ENCODE measurements at places on chromosomes 11 and 22.

- no peak for DNase-seq
Measured at GRCh38 chr11:94877443-94878200, 95.7 kb downstream of the CWC15 start.

DNA sequence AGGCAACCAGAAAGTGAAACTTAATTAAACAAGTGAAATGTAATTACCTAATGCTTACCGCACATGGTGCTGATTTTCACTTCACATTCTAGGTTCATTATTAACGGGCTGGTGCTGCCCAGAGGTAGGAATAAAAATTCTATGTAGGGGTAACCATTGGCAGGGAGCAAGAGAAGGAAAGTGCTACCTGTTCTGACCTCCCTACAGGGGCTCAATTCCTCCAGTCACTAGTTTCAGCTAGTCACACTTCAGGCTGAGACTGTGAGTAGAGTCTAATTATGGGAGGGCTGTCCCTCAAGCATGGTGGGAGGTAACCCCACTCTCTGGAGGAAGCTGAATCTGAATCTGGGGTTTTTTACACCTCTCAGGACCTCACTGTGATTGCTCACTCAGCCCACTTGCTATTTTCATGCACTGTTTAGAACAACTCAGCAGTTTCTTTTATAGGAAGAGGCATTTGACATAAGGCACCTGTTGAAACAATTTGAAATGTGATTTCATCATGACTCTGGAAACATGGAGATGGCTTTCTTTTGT lies 75.4 kb downstream of the MAML2 start:
- no peak for DNase-seq

GRCh38 chr11:37451903-37452302 lies 853.9 kb upstream of the RAG2 start:
- no peak for DNase-seq

- no peak for DNase-seq
Measured at GRCh38 chr11:8098361-8098760, 17.4 kb downstream of the TUB start.

- DNase-seq, result no peak
Measured at GRCh38 chr11:17742019-17742418, 7.4 kb downstream of the KCNC1 start.
